Activated CD8-positive, alpha-beta memory T cell treated with anti-CD3 and anti-CD28 coated beads for 48 hours (primary cell): ENCODE measurements at places on chromosomes 12 and 14.

GRCh38 chr12:125140279-125141209 is 75.3 kb downstream of the AACS start:
- DNase-seq = no peak

- no peak for DNase-seq
Observed at GRCh38 chr14:72943876-72944430, 17.7 kb downstream of the DCAF4 start.

DNA sequence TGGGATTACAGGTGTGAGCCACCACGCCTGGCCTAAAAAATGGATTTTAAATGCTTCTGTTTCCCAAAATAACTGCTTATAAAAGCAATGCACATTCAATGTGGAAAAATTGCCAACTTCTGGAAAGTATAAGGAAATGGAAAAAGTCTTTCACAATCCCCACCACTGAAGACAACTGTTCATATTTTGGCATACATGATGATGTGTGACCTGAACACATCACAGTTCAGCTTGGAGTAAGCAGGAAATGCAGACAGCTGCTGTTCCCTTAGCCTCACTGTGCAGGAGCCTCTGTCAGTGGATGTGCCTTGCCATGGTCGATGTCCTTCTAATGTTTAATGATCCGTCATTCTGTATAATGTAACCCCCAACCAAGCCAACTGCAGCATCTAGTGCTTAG is 5.2 kb downstream of the MTERF2 start:
- DNase-seq = no peak

DNA sequence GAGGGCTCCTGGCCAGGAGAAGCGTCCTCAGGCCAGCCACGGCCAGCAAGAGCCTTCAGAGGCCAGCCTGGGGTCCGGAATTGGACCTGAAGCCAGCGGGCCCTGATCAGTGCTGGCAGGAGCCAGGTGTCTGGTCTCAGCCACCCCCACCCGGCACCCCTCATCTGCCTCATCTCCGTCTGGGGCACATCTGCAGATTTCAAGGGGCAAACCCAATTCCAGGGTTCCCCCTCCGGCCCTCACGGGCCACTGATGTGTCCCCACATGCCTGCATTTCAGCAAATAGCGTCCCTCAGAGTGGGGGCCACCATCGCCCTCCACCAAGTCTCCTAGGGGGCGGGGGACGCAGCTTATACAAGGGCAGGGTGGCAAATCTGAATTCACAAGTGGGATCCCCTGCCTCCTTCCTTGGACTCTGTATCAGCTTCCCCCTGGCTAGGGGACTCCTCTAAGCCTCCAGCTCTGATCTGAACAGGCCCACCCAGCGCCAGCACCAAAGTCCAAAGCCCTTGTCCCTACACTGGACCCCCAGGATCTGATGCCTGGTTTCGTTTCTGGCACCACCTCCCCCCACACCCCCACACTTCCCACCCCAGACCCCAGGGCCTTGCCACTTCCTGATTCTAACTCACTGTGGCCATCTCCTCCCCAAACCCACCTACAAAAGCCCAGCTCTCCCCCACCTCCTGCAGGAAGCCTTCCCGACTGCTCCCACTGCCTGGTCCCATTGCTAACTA is 10.1 kb downstream of the TMEM179 start:
- no peak for DNase-seq

DNA sequence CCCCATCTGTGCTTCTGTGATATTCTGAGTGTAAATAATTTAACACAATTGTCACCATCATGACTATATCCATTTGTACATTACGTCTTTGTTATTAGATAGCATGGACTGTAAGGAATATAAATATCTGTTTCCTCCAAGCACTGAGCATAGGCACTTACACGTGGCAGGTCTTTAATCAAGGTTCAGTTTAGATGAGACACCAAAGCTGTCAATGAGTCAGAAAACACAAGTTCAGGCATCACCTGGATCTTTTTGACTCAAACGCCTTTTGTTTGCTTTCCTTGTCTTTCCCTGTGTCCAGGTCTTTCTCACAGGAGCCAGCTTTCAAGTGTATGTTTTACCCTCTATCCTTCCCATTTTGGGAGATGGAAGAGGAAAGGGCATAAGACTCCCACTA is 163.2 kb upstream of the CCDC198 start:
- DNase-seq = no peak

GRCh38 chr12:124088217-124088907 is 115.3 kb downstream of the ZNF664 start:
- no peak for DNase-seq

DNA sequence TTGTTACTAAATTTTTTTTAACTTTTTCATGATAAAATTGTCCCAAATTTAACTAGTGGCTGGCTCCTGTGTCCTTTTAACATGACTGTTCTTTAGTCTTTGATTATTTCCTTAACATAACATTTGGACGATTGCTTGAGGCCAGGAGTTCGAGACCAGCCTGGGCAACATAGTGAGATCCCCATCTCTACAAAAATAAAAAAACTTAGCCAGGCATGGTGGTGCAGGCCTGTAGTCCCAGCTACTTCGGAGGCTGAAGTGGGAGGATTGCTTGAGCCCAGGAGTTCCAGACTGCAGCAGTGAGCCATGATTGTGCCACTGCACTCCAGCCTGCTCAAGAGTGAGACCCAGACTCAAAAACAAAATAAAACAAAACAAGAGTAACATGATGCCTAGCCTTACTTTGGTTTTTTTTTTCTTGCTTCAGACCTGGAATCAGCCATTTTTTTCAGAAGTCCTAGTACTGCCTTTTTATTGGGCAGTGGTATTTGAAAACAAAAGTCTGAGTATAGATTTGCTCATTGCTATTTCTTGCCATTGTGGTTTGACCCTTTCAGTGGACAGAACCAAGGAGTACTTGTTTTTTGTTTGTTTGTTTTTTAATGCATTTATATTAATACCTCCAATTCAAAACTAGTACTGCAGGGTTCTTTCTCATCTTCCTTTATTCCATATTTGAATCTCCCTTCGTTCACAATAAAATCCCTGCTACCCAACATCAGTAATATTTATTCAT is 4.8 kb downstream of the TOGARAM1 start:
- no peak for DNase-seq

DNA sequence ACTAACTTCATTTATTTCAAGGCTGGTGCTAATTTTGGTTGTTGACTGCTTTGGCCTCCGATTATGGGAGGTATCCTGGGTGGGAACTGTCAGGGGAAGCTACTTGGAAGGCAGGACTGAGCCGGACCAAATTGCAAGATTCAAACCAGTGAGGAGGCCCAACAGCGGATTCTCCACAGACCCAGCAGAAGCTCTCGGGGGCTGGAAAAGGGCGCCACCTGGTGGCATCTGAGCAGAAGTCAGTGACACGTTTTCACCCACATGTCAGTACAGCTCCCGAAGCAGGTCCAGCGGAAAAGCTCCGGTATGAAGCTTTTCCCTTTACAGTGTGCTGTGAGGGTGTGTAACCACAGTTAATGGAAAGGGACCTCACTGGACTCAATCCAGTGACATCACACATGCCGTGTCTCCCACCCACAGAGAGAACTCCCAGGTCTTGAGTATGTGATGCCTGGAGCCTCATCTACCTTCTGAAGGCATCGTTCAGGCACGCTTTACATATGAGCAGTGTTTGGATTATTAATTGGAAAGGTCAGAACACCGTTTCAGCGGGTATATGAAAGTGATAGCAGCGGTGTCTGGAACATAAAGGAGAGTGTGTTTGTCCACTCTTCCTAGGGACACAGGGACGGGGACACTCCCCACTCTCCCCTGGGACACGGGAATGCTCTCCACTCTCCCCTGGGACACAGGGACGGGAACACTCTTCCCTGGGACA is 3.6 kb upstream of the P2RX2 start:
- DNase-seq = peak; percentile 69

- no peak for DNase-seq
Observed at GRCh38 chr12:20383612-20384011, 15.3 kb downstream of the PDE3A start.

DNA sequence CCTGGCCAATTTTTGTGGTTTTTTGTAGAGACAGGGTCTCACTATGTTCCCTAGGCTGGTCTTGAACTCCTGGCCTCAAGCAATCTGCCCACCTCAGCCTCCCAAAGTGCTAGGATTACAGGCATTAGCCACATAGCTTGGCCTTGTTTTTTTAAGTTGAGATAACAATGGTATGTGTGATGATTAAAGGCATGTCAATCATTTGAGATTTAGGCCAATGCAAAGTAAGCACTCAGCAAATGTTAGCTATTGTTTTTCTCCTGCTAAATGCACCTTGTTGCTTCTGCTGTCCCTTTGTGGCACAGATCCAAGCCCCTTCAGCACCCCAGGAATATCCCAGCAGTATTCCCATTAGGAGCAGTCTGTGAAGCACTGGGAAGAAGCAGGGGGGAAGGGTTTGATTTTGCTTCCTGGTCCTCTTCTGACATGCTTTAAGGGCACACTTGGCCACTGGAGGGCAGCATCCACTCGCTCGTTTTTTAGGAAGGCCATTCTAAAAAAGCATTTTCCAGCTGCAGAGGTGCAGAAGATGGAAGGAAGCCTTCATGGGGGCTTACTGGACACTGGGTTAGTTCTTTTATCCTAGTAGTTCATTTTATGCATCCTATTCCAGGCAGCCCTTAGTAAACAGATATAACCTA is 70.2 kb upstream of the ZFP36L1 start:
- peak; percentile 44 for DNase-seq

- DNase-seq = no peak
Observed at GRCh38 chr12:92478692-92479091, 224.1 kb upstream of the PLEKHG7 start.

DNA sequence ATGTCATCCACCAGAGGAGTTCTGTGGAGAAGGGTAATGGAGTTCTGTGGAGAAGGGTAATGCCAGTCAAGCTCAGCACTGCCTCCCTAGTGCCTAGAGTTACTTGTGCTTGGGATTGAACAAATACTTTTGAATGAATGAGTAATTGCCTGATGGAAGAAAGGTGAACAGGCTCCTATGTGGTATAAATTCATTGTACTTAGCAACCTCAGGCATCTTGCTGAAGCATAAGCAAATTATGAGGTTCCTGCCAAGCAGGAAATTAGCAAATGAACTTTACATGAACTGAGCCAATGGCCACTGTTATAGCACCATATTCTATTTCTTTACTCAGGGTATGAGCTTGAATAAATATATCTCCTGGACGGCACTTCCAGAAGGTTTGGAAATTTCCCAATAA is 1047.2 kb downstream of the SLC6A15 start:
- no peak for DNase-seq

DNA sequence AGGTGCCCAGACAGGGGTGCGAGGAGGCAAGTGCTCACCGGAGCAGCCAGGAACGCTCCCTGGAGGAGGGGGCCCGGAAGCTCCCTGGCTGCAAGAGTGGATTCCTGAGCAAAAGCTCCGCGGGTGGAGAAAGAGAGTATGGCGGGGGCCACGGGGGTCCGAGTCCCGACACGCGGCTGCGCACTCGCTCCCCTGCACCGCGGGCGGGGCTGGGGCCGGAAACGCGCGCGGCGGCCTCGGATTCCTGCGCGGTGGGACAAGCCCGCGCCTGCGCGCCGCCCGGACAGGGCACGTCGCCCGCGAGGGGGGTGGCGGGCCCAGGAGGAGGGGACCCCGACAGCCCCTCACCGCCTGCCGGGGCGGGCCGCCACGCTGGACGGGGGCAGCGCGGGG is 27.8 kb upstream of the GPR132 start:
- no peak for DNase-seq

DNA sequence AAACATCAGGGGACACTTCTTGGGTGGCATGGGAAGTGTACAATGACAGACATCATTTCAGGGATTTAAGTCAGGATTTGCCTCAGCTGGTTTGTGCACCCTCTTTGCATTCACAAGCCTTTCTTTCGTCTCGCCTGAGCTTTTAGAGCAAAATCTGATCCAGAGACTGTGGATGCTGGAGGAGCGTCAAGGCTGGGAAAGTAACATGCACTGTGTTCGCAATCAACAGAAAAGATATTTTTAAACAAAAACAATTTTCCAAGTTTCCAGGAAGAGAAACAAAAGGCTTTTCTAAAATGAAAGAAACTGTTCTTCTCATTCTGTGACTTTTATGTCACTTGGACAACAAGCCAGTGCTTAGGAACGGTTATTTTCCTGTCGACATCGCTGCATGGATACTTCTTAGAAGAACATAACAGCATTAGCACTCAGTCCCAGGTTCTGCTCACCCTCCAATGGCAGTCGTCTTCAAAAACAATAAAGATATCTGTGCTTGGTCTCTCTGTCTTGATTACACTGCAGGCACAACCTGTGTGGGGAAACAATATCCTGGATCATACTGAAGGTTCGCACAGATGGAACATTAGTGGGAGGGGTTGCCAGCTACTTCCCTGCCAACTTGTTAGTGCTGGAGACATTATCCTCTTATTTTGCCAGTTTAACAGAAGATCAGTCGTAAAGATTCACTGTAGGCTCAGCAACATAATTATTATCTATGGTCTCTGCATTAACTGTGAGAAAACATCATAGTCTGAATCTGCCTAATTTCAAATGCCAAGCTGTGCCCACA is 403.3 kb upstream of the ATP2B1 start:
- no peak for DNase-seq

GRCh38 chr12:87597114-87597513 is 432.1 kb downstream of the C12orf50 start:
- DNase-seq = no peak

- DNase-seq = no peak
Observed at GRCh38 chr14:88281447-88281846, 41.6 kb downstream of the KCNK10 start.

DNA sequence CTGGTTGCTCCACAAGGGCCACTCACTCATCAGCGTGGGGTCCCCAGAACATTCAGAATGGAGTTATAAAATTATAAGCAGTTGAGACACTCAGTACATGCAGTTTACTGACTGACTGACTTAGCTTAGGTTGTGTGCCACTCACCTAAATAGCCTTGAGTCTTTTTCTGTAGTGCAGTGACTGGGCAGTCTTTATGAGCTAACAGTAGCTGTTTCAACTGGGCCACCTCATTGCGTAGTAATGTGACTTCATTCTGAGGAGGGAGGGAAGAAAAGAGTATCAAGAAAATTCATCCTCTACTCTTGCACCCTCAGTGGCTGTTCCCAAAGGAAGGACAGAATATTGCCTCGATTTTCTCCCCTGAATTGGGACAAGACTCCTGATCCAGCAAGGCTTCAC is 15.8 kb upstream of the NPFF start:
- DNase-seq = no peak

DNA sequence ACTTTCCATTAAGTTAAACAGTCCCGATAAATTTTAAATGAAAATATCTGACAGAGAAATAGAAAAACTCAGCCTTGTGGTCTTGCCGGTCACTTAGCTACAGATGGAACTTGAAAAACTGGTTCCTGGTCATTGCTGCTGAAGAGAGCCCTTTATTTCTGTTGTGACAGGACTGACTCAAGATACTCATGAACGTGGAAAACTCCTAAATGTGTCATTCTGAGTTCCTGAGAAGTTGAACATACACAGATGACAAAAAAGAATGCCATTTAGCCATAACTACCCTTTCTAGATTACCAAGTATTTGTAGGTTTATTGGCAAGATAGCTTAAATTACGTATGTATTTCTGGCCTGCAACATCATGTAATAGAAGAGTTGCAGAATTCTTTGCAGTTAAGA is 134.2 kb downstream of the HMGA2 start:
- DNase-seq = no peak
